Activated CD4-positive, alpha-beta T cell treated with anti-CD3 and anti-CD28 coated beads, Interleukin-2, amount 10 ng/mL, durations not matched to agents 24 days and 14 days (primary cell): ENCODE measurements at places on chromosomes 5 and 9. TPM values are rescaled to one million over a fixed set of nuclear protein-coding genes. Genes with fewer than 3 reads are reported as not detected.

IFNB1 gene
- total RNA-seq: not detected in 2 replicates

PCDHGB1 gene
- total RNA-seq: 0.14 and 0.19 TPM in 2 replicates

FREM1 gene
- not detected in 2 replicates for total RNA-seq

LEAP2 gene
- 4.7 and 6.0 TPM in 2 replicates for total RNA-seq

SLC46A2 gene
- total RNA-seq: not detected in 2 replicates

TMEM215 gene
- total RNA-seq: not detected in 2 replicates

ACTBL2 gene
- not detected in 2 replicates for total RNA-seq

IL9 gene
- total RNA-seq: 0.75 TPM in 1 of 2 replicates, not detected in the other
